ENCODE measurements at places on chromosomes 16 and 17.

DNA sequence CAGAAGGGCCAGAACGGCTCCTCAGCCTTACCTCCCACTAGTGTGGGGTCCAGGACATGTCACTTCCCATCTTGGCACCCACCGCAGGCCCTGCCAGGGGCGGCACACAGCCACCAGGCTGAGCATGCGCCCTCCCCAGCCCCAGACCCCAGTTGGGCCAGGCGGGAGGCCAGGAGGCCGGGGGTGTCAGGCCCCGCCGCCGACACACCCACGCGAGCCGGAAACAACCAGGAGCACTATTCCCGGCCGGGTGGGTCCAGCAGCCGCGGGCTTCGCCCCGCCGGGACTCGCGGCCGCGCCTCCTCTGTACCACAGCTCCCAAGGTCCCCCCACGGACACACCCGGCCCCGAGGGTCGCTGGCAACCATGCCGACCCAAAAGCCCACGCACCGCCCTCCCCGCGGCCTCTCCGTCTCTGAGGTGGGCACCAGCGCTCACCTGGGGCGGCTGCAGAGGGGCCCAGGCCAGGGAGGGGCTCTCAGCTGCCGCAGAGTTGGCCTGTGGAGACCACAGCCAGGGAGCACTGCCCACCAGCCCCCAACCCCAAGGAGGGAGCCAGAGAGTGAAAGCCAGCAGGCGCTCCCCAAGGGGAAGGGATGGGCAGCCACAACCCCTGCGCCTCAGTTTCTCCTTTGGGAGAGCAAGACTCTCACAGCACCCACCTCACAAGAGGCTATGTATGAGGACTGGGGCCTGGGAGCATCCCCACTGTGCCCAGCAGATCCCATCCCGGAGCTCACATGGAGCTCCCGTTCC is 18.0 kb downstream of the B9D1 start:
- no peak for DNase-seq

DNA sequence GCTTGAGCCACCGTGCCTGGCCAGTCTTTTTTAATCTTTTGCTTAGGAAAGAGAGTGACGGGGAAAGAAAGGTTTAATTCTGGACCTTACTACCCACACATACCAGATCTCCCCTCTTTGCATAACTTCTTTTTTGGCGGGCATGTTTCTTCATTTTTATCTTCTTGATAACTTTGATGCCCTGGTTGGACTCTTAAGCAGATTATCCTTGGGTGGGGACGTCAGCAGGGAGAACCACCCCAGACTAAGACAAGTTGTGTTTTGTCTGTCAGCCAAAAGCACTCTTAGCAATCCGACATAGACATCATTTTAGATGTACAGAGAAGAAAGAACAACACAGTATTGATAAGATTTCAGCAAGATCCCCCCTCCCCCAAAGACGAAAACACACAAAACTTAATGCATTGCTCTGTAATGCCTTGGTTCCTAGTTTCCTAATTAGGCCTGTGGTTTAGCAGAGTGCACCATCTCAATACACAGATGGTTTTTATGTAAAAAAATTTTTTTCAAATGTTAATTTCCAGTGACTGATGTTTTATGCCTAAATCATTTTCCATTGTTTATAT is 99.9 kb downstream of the MSI2 start:
- no peak for DNase-seq

- DNase-seq, result no peak
Observed at GRCh38 chr17:82158825-82159224, 53.8 kb downstream of the CCDC57 start.

GRCh38 chr17:68204736-68205135 is 43.1 kb upstream of the AMZ2 start:
- no peak for DNase-seq

GRCh38 chr17:61395409-61395982 is 4.1 kb upstream of the TBX2 start:
- no peak for DNase-seq

DNA sequence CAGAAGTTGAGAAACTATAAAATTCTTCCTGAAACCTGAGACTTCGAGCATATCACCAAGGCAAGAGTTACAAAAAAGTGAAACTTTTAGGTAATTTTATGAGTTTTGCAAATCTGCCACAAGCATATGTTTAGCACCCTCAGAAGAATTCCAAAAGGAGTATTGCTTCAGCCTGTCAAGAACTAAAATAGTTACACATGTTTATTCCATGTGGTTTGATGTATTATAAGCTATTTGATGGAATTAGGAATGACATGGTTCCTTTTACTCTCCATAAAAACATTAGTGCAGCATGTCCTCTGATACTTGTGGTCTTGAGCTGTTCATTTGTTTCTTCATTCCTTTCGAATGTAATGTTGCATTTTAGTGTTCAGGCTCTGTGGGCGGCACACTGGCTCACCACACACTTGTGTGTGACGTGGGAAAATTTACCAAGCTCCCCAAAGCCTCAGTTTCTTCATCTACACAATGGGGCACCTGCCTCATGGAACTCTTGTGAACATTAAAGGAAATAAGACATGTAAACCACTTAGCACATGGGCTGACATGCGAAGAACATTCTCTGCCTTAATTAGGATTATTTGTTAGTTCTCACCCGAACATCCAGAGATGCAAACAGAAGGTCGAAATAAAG is 204.2 kb upstream of the FOXF1 start:
- peak; percentile 86 for DNase-seq
